ENCODE measurements at places on chromosomes 4 and X.

DNA sequence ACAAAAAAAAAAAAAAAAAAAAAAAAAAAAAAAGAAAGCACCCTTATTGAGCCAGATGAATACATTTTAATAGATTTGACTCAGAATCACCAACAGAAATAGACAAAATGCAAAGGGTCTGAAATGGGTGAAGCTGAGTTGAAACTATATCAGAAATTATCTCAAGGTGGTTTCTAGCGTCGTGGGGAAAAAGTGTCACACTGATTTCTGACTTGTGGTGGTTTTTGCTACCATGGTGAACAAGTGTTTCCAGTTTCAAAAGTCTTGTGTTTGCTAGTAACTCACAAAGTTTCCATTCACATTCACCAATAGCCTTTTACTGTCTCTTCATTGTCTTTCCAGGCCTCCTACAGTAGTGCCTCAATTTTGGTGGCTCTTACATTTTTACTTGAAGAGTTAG lies 135.5 kb downstream of the ARHGAP24 start:
- no peak for DNase-seq

DNA sequence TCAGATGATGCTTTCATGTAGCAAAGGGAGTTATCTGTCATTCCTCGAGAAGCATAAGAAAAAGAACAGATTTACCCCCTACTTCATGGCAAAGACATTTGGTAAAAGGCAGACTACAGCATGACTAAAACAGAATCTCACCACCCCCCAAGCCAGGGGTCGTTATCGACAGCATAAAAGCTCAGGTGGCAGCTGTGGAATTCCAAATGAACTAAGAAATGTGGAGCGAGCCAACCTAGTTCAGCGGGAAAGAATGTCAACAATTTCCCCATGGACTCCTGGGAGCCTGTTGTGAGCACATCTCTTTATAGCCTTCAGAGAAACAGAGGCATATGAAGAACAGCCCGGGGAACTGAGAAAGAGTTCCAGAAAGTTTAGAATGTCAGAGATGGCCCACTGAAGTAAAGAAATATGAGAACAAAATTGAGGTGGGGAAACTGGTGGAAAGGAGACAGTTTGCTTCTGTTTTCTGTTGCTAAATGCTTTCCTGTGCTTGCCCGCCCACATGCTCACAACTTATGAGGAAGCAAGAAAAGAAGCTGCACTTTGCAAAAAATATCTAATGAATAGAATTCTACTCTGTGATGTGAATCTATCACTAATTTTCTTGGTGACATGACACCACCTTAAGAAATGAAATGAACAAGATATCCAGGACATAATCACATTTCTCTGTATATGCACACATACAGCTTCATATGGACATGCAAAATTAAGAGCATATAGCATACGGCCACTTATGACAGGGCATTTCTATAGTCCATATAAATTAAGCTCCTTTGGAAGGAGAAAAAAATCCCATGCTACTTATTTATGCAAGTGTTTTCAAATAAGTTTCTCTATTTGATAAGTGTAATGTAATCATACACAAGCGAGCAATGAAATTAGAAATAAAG lies 135.3 kb upstream of the MID1 start:
- DNase-seq: peak; percentile 39

DNA sequence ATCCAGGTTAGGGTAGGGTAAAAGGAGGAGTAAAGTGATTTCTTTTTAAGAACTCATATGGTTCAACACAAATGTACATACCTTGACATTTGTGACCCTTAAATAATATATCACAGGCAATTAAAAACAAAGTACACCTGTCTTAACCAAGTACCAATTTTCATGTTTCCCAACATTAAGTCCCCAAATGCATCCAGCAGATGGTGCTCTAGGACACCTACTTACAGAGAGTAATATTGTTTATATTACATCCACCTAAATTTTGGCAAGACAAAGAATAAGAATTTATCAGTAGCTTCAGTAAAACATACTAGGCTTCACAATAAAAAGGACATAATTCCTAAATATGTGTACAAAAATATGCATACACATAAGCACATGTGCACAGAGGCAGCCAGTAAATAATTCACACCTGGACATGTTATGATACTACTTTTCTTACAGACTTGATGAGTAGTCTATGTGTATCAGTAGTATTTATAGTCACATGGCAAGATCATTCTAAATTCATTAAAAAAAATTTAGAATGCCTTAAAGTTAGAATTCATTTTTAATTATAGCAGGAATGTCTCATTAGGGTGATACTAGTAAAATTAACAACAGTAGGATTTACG lies 219.7 kb downstream of the DCLK2 start:
- DNase-seq: no peak

DNA sequence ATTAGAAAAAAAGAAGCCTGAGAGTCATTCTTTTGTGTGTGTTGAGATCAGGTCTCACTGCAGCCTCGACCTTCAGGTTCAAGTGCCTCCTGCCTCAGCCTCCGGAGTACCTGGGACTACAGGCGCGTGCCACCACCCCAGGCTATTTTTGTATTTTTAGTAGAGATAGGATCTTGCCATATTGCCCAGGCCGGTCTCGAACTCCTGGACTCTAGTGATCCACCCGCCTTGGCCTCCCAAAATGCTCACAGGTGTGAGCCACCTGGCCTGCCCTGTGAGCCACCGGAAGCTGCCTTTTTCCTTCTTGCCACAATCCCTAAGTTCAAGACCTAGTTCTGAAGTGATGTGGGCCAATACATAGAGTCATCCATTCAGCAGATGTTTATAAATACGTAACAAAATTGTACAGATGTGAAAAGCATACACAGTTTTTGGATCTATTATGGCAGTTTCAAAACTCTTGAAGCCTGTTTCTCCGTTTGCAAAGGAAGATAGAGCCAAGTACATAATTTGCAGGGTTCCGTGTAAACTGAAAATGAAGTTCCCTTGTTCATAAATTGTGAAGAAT lies 536 bp upstream of the CTSO start:
- no peak for DNase-seq

DNA sequence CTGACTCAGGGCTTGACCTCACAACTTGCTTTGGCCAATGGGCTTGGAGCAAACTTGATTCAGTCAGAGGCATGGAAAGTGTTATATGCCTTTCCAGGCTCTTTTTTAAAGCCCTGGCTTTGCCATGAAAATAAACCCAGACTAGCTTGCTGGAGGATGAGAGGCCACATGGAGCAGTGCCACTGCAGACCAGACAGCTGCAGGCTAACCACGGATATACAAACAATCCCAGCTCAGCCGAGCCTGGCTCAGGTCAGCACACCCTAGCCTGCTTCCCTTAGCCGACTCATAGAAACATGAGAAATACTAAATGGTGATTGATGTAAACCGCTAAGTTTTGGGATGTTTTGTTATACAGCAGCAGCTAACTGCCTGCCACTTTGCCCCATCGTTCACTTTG lies 345.1 kb downstream of the ARHGAP10 start:
- peak; percentile 41 for DNase-seq

DNA sequence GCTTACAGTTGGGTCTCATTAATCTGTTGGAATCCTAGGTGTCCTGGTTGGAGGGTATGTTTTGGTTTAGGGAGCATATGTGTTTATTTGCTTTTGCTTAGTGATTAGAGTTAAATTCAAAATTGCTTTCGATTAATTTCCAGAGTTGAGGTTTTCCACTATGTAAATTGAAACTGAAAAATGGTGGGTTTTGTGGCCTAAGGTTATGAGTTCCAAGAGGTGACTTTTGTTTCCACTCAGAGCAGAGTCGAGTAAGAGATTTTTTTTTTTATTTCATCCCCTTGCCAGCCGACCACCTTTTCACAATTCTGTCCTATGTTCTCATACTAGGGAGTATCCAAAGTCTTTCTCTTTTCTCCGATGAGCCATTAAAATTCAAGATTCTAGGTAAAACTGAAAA lies 66.9 kb downstream of the GRIA2 start:
- DNase-seq: no peak

DNA sequence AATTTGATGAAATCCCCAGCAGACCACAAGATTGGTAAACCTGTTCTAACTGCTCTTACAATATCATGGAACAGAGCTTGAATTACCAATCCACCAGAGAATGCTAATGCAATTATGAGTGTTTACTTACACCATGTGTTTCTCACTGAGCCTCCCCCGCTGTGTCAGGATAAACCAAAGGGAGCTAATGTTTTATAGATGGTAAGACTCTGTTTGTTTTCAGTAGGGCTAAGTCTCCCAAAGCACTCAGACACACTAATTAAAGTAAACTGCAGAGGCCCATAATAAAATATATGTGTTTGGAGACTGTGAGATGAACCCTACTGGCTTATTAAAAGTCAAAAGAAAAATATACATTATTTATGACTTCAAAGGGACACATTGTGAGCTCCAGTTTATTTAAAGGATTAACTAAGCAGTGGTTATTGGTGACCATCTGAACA lies 261.7 kb upstream of the FAM241A start:
- DNase-seq: no peak

All from AG08396 (cell line).